ENCODE measurements at places on chromosomes 12 and 14.

GRCh38 chr14:103657471-103657870 lies 28.5 kb downstream of the KLC1 start:
- no peak for DNase-seq

- DNase-seq: no peak
These were observed 24.2 kb downstream of the DPF3 start for GRCh38 chr14:72869407-72870329.

- peak; percentile 77 for DNase-seq
These were observed 61.7 kb upstream of the BCL2L14 start for GRCh38 chr12:12008931-12009611.

GRCh38 chr14:90692061-90692460 lies 124.2 kb downstream of the TTC7B start:
- DNase-seq: no peak

GRCh38 chr14:33880330-33880729 lies 70.5 kb downstream of the EGLN3 start:
- DNase-seq: no peak

GRCh38 chr12:132389026-132389425 lies 59.6 kb upstream of the GALNT9 start:
- DNase-seq: no peak
